ENCODE measurements at places on chromosomes 11 and 22.

DNA sequence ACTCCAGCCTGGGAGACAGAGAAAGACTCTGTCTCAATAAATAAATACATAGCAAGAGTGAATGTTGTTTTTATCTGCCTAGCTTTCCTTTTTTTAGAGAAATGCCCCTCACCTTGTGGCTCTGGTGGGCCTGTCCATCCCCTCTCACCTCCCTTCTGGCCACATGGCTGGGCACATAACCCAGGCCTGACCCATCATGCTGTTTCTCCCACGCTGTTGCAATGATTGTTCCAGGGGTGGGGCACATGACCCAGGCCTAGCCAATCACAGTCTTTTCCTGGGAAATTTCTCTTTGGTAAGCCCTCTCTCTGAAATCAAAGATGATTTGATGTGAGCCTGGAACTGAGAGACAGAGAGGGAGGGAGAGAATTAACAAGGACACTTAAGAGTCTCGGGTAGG lies 5.5 kb upstream of the CYTH4 start:
- DNase-seq, result no peak

DNA sequence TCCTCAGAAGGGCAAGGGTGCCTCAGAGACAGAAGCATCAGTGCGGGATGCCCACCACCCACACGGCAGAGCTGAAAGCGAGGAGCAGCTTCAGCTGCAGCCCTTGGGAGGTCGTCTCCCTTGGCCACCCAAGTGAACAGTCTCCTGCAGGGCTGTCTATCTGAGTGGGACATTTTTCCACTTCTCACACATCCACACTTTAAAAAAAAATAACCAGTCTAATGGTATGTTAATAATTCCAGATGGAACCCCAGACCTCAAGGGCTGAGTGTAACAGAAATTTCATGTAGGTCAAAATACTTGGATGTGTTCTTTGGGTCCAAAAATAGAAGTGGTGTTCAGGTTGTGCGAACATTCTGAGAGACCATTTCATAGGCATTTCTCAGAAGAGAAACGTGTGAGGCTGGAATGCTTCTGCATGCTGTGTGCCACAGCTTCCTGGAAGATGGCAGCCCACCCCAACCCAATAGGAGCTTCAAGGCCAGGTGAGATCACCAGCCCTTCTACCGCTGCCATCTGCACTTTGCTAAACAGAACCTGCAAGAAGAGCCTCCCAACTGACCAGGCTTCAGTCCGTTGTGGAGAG lies 623.2 kb downstream of the OPCML start:
- DNase-seq, result no peak

DNA sequence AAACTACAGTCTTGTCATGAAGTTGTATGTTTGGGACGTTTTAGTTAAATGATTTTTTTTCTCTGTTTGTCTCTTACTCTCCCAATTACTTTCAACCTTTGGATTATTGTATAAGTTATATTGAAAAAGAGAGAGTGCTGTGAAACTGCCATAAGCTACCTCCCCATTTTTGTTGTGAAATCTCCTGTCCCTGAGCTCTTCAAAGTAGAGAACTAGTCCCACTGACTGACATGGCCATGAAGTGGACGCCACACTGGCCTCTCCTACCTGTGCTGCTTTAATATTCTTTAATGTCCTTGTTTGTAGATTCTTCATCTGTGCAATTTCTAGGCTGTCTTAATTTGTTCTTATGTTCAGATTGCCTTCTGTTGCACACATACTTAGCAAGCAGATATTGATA lies 56.3 kb downstream of the PPFIA1 start:
- DNase-seq, result no peak

- DNase-seq, result no peak
Observed at GRCh38 chr11:2816523-2816922, 69.1 kb downstream of the CDKN1C start.

- no peak for DNase-seq
Observed at GRCh38 chr11:86144846-86145245, 76.0 kb upstream of the PICALM start.

- no peak for DNase-seq
Observed at GRCh38 chr11:104169091-104169490, 5.1 kb upstream of the PDGFD start.

GRCh38 chr22:39275814-39276439 lies 31.1 kb upstream of the PDGFB start:
- DNase-seq, result no peak

DNA sequence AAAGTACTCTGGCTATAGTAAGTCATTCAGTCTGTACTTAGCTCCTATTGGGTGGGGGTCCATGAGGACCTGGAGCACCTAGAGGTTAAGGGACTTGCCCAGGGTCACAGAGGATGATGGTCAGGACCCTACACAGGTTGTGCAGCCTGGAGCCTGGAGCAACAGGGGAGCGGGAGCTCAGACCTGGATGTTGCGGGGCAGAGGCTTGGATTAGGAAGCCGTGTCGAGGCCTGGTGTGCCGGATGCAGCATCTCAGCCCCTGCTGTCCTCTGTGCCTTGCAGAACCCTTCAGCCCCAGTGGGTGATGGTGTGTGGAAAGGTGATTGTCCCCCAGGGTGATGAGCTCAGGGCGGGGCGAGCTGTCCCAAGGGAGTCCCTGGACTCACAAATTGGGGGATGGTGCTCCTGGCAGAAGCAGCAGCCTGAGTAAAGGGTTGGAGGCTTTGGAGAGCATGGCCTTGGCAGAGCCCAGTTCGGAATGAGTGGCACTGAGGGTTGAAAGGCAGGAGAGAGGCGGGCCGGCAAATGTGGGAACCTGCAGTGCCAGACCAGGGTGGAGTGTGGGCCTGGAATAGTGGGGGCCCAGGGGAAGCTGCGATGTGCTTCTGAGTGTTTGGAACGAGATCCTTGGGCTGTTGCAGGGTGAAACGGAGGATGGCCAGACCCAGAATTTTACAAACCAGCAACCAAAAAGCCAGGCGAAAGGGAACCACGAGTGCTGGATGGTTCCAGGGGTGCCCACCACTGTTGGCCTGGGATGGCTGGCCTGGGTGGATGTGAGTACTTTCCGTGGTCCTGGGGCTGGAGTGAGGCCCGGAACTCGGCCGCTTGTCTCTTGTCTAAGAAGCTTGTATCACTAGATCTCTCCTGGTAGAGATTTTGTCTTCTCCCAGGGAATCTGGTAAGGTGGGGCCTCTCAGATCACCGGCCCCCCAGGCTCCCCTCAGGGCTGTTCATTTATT lies 2.9 kb downstream of the TPCN2 start:
- DNase-seq, result no peak

- no peak for DNase-seq
Observed at GRCh38 chr11:44752713-44753112, 26.0 kb downstream of the TSPAN18 start.

- no peak for DNase-seq
Observed at GRCh38 chr11:725624-726202, 19.7 kb downstream of the EPS8L2 start.

GRCh38 chr11:14973621-14974514 lies 1.7 kb upstream of the CALCA start:
- no peak for DNase-seq

- no peak for DNase-seq
Observed at GRCh38 chr22:50148991-50149721, 21.4 kb upstream of the PANX2 start.

DNA sequence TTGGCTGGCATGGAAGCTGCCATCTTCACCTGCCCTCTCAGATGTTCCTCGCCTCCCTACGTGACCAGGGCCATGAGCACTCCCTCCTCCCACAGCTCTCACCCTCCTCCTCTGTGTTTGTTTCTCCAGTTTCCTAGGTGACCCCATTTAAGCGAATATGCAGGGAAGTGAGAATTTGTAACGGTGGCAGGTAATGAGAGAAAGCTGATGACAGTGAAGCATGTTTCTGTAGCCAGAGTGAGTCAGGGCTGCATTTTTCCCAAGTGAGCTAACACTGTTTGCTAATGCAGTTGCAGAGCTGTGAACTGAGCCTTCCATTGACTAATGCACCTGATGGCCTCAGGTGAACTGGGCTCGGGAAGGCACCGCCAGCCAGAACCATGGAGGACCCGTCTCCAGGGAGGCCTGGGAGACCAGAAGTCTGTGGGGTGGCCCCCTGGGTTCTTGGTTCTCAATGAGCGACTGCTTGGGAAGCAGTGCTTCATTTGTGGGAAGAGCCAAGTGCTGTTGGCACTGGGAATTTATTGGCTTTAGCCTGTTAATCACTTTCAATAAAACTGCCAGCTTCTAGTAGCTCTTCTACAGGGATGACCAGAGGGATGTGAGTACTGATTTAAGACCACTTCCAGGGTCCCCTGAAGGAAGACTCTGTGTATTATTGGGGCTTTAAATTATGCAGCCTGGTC lies 64.5 kb downstream of the BARX2 start:
- DNase-seq, result no peak

GRCh38 chr11:69156235-69156639 lies 502 bp downstream of the SMIM38 start:
- no peak for DNase-seq

DNA sequence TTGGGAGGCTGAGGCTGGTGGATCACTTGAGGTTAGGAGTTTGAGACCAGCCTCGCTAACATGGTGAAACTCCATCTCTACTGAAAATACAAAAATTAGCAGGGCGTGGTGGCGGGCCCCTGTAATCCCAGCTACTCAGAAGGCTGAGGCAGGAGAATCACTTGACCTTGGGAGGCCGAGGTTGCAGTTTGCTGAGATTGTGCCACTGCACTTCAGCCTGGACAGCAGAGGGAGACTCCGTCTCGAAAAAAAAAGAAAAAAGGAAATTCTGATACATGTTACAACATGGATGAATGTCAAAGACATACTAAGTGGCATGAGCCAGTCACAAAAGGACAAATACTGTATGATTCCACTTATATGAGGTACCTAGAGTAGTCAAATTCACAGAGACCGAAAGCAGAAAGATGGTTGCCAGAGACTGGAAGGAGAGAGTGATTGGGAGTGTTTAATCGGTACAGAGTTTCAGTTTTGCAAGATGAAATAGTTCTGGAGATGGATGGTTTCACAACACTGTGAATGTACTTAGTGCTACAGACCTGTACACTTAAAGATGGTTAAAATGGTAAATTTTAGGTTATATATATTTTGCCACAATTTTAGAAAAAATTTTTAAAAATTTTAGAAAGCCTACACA lies 92.3 kb downstream of the BLID start:
- no peak for DNase-seq

- no peak for DNase-seq
Observed at GRCh38 chr11:94781837-94782236, 13.7 kb downstream of the AMOTL1 start.

DNA sequence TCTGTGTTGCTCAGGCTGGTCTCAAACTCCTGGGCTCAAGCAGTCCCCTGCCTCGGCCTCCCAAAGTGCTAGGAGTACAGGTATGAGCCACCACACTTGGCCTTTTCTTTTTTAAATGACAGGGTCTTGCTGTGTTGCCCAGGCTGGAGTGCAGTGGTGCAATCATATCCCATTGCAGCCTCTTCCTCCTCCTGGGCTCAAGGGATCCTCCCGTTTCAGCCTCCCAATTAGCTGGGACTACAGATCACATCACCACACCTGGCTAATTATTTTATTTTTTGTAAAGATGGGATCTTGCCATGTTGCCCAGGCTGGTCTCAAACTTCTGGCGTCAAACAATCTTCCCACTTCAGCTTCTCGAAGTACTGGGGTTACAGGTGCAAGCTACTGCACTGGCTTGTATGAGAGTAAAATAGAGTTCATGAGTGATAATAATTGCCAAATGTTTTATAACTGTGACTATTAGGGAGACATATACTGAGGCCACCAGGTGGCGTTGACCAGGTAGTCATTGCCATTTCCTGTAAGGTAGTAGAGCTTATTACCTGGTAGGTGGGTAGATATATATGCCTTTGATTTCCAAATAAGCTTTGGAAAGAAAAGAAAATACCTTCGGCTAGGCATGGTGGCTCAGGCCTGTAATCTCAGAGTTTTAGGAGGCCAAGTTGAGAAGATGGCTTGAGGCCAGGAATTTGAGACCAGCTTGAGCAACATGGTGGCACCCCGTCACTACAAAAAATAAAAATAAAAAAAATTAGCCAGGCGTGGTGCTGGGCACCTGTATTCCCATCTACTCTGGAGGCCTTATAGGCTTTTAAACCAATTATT lies 5.4 kb downstream of the FDX1 start:
- DNase-seq, result no peak

GRCh38 chr11:126090452-126090851 lies 27.8 kb upstream of the CDON start:
- DNase-seq, result no peak

- no peak for DNase-seq
Observed at GRCh38 chr22:20840646-20841371, 17.8 kb downstream of the PI4KA start.

DNA sequence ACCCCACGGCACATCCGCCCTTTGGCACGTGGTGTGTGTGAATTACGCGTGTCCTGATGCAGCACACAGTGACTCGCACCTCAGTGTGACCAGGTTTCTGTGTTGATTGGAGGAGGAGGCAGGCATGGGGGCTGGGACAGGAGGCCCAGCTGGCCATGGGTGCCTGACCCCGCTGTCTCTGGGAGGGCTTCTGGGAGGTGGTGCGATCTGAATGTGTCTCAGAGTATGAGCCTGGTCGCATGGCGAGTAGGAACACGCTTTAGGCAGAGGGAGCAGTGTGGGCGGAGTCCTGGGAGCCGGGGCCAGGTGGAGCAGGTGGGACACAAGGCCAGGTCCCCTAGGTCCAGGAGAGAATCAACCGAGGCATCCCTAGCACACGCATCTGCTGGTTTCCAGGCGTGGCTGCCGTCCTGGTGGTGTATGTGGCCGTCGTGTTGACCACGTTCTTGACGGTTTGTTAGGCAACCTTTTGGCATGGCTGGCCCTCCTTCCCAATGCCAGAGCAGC lies 5.7 kb downstream of the GRAMD4 start:
- no peak for DNase-seq

- no peak for DNase-seq
Observed at GRCh38 chr11:37370817-37371216, 772.8 kb upstream of the RAG2 start.

DNA sequence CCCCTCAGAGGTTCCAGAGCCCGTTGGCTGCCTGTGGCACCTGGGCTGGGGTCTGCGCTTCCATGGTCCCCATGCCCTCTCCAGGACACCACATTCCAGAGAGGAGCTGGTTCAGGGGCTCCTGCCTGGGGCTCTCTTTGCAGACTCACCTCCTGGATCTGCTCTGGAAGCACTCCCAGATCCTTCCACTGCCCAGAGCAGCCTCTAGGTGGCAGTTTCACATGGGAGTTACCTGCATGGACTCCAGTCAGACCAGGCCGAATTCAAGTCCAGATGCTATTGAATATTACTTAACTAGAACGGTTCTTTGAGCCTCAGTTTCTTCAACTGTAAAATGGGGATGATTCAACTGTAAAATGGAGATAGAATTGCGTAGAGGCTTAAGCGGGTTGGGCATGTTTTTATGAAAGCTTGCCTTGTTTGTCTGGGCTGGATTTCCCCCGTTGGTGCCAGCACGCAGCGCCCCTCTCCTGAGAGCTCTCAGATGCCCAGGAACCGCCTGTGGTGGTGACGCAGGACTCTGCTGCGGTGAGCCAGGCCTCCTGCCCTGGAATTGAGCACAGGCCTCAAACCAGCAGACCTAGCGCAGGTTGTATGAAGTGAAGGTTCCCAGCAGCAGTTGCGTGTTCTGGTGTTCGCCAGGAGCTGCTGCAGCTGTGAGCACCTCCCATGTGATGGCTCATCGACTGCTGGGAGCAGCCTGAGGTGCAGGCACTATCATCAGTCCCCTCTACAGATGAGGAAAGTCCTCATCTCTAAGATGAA lies 44.2 kb downstream of the LMO1 start:
- no peak for DNase-seq

Measured in NCI-H2107 (cell line).